Hematopoietic multipotent progenitor cell treated with erythropoietin and hydrocortisone succinate and interleukin-3 and kit ligand, for 8 days (in vitro differentiated cells): ENCODE measurements at places on chromosomes 7 and 10.

DNA sequence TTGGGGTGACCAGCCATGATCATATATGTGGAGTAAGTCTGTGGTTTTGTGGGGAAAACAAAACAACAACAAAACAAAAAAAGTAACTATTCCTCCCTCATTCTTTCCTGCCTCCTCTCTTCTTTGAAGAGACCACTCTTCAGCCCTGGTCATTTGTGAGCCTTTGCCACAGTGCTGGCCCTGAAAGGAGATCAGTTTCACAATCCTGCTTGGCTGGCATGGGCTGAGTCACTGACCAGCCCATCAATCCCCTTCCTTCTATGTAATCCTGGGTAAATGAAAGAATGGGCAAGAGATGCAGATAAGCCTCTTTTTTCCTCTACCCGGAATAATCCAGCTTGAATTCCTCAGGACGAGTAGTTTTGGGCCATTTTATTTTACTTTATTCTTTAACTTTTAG, 13.6 kb downstream of the CSTF2T start:
- DNase-seq = no peak

DNA sequence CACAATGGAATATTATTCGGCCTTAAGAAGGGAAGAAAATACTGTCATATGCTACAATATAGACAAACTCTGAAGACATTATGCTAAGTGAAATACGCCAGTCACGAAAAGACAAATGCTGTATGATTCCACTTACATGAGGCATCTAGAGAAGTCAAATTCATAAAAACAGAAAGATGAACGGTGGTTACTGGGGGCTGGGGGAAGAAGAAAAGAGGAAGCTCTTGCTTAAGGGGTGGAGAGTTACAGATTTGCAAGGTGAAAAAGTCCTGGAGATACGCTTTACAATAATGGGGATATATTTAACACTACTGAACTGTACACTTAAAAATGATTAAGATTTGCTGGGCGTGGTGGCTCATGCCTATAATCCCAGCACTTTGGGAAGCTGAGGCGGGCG, 49.0 kb downstream of the PSMC2 start:
- DNase-seq = no peak

- DNase-seq = no peak
Observed at GRCh38 chr10:29389493-29389892, 100.6 kb downstream of the LYZL1 start.

DNA sequence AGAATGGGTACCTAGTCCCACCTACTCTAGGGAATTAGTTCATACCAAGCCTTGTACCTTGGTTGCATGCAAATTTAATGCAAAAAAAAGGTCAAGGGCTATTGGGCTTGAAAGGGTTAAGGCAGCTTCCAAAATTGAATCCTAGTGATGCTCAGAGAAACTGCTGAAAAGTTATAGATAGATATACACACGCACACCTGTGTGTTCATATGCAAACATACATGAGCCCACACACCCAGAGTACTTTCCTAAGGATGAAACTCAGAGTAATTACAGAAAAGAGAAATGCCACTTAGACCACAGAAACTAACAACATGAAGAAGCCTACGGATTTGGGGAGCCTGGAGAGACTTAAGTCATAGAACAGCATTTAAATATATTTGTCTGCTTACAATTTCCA, 1.5 kb downstream of the SLC25A13 start:
- DNase-seq = no peak

DNA sequence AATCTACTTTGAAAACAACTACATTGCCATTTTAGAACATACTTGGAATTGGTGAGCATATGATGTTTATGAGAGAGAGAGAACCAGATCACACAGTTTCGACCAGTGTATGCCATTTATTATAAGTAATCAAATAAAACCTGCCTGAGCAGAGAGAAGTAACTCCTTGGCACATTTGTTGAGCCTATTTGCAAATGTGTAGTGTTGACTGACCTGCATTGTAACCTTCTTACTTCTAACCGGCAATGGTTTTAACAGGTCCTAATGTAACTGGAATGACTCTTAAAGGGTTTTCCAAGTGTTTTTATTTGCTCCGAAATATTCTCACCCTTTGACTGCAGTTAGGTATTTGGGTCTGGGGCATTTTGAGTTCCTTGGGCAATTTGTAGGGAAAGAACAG, 167.6 kb downstream of the POU6F2 start:
- no peak for DNase-seq

GRCh38 chr7:91165006-91165845, 99.0 kb upstream of the FZD1 start:
- DNase-seq = peak; percentile 1
